Muscle of back (tissue), 13 donors: ENCODE measurements at places on chromosomes 3 and 15.

GRCh38 chr15:22839046-22839695 lies 705 bp downstream of the NIPA2 start:
- no peak for DNase-seq

GRCh38 chr3:58492494-58492905 lies 604 bp downstream of the KCTD6 start:
- peak; percentile 51 for DNase-seq

GRCh38 chr15:85329561-85330422 lies 50.6 kb upstream of the AKAP13 start:
- peak; percentile 75 for DNase-seq

GRCh38 chr3:164640591-164640990 lies 437.7 kb downstream of the SI start:
- DNase-seq = no peak

- DNase-seq = no peak
Observed at GRCh38 chr3:15989419-15989818, 185.1 kb upstream of the GALNT15 start.
